ENCODE measurements at places on chromosomes 13 and 19. TPM values are rescaled to one million over a fixed set of nuclear protein-coding genes. Genes with fewer than 3 reads are reported as not detected.
A peak's percentile ranks its signal among the peaks of the same experiment; 100 is the strongest.

The LGALS14 gene
- not detected for total RNA-seq

The TMEM221 gene
- 3.2 TPM for total RNA-seq

The KIR2DL3 gene
- total RNA-seq = not detected

The ZNF497 gene
- 7.6 TPM for total RNA-seq

The EBI3 gene
- not detected for total RNA-seq

The HIPK4 gene
- 0.18 TPM for total RNA-seq

The PSG3 gene
- total RNA-seq = not detected

The MAP1S gene
- 61.7 TPM for total RNA-seq

DNA sequence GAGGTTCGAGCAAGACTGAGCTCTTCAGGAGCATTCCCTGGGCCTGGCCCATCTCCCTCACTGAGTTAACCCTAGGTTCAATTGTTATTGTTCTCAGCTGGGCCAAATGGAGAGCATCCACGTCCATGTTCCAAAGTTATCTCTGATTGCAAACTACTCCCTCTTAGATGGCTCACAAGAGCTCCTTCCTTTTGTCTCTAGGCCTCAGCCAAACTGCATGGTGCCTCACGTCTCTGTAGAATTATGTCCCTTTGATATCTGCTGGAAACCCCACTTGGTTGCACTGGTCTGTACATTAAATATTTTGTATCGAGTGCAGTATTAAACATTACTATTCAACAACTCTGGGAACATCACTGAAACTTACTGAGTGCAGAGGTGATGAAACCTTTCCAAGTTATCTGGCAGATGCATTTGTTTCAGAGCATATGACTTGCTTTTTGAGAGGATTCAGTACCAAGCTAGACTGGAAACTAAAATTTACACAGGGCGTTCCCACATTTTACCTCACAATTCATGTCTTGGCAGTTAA, 38.1 kb downstream of the DOCK9 start:
- peak; percentile 22 for DNase-seq

GRCh38 chr19:54790711-54791110, 12.7 kb upstream of the KIR2DL4 start:
- DNase-seq = no peak

- no peak for DNase-seq
Measured at GRCh38 chr13:43650882-43651281, 135.9 kb downstream of the ENOX1 start.

DNA sequence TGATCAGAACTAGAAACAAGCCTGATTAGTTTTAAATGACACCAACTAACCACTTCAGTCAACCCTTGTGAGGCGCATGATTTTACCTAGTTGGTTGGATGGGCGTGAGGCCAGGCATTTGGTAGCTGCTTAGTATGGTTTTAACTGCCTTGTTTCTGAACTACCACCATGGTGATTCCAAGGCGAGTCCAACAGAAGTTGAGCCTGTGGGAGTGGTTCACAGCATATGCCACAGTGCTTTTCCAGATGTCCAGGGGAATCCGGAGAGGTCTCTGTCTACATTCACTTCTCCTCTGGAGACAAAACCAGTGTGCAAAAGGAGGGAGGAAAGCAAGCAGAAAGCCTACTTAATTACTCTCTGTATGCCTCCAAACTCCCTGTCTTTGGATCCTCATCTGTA, 524.1 kb downstream of the GPC6 start:
- DNase-seq = no peak

- no peak for DNase-seq
Measured at GRCh38 chr19:29945017-29945416, 3.0 kb downstream of the URI1 start.

- DNase-seq = no peak
Measured at GRCh38 chr19:22427547-22427946, 5.4 kb upstream of the ZNF98 start.

- no peak for DNase-seq
Measured at GRCh38 chr13:35129500-35129899, 187.4 kb downstream of the NBEA start.

- no peak for DNase-seq
Measured at GRCh38 chr19:54541712-54542111, 31.9 kb upstream of the LILRA2 start.

DNA sequence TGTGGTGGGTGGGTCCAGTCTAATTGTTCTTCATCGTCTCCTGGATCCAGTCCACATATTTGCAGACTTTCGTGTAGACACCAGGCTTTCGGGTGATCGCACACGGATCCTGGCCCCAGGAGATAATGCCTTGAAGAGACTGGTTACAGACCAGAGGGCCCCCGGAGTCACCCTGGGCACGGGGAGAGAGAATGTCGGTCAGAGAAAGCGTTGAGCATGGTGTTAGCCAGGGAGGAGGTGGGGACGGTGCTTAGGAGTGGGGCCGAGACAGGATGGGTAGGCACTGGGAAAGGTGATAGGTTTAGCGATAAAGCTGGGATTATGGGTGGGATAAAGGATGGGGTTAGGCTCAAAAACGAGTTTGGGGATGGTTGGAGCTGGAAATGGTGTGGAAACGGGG, 3.0 kb upstream of the KLK10 start:
- DNase-seq = no peak

- DNase-seq = no peak
Measured at GRCh38 chr13:110411688-110412059, 104.6 kb downstream of the COL4A2 start.

DNA sequence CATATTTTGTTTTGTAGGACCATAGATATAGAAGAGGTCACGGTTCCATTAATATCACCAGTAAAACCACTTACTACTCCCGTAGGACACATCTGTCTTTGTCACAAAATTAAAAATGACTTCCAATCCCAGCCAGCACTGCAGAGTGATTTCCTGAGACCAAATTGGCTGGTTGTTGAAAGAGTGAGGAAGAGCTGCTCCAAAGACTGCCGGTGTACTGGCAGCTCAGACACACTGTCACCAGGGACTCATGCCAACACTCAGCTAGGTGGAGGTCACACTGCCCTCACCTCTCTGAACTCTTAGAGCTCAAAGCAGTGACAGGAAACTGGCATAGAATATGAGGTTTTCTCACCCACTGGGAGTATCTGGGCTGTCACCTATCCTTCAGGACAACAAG, 52.1 kb downstream of the FLT1 start:
- peak; percentile 41 for DNase-seq

DNA sequence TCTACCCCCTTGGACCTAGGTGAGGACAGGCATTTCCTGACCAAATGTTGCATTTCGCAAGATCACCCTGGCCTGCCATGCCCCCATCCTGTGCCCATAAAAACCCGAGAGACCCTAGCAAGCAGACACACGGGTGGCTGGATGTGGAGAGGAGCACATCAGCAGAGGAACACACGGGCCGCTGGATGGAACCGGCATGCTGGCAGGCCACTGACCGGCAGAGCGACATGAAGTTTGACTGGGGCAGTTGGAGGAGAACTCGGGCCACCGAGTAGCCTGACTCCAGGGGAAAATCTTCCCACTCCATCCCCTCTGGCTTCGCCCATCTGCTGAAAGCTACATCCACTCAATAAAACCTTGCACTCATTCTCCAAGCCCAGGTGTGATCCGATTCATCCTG, 329.3 kb downstream of the FGF9 start:
- DNase-seq = no peak

DNA sequence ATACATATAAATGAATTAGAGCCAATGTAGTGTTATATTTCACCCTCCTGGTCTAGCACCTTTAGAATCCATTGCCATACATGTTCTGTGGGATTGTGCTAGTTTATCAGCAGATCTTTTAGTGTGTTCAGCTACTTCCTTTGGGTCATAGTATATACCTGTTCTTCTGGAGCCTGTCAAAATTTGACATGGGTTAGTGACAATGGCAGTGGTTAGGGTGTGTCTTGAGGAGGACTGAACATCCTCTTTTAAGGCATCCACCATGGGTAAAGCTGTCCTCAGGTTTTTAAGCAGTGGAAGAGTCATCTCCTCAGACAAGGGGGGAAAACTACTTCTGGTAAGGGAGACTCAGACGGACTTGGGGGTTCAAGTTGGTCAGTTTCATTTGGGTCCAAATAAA, 29.4 kb downstream of the DNAJC3 start:
- DNase-seq = no peak

GRCh38 chr19:44883922-44884321, 7.1 kb upstream of the TOMM40 start:
- no peak for DNase-seq

- DNase-seq = peak; percentile 70
Measured at GRCh38 chr19:40512473-40513344, 45.9 kb downstream of the SPTBN4 start.

- DNase-seq = no peak
Measured at GRCh38 chr19:7643031-7643415, 6.1 kb downstream of the STXBP2 start.

- DNase-seq = peak; percentile 95
Measured at GRCh38 chr13:113474179-113474578, 16.3 kb downstream of the DCUN1D2 start.

DNA sequence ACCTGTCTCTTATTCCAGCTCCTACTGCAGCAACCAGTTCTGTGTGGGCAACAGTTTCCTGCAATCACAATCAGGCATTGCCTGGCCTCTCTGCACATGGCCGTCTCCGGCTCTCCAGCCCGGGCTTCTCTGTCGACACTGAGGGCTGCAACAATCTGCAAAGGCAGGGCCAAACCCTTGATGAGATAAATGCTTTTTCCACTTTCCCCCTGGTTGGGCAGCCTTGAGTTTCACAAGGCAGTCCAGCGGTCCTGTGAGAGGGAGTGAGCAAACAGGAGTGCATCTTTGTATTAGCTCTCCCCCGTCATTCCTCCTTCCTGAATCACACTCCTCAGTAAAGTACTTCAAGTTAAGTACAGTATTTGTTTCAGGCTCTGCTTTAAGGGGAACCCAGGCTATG, 40.7 kb upstream of the VWA8 start:
- peak; percentile 96 for DNase-seq

DNA sequence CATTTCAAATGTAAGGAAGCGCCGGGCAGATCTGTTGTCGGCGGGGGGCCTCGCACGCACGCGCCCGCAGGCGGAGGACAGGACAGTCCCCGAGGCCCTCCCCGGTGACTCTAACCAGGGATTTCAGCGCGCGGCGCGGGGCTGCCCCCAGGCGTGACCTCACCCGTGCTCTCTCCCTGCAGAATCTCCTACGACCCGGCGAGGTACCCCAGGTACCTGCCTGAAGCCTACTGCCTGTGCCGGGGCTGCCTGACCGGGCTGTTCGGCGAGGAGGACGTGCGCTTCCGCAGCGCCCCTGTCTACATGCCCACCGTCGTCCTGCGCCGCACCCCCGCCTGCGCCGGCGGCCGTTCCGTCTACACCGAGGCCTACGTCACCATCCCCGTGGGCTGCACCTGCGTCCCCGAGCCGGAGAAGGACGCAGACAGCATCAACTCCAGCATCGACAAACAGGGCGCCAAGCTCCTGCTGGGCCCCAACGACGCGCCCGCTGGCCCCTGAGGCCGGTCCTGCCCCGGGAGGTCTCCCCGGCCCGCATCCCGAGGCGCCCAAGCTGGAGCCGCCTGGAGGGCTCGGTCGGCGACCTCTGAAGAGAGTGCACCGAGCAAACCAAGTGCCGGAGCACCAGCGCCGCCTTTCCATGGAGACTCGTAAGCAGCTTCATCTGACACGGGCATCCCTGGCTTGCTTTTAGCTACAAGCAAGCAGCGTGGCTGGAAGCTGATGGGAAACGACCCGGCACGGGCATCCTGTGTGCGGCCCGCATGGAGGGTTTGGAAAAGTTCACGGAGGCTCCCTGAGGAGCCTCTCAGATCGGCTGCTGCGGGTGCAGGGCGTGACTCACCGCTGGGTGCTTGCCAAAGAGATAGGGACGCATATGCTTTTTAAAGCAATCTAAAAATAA, 18.2 kb downstream of the IL17D start:
- peak; percentile 64 for DNase-seq

DNA sequence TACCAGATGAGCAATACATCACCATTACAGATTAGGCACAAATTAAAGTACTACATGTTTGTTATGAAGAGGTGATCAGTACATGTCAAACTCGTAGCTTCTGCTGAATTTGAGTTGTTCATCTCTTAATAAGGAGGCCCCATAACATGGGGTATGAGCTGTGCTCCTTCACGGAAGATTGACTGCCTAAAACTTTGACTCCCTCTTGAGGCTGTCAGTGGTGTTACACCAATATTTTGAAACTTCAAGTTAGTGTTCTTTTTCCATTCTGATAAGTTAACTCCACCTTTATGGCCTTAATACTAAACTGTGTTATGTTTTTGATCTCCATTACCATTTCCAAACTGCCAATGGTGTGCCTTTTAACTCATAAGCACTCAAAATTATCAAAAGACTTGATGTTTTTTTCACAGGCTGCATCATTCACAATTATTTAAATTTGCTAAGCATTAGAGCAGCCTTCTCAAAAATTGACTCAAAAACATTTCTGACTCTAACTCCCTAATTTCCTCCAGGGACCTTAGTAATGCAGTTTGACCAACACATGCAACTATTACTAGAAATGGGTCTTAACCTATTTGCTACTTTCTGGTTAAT, 1591.5 kb downstream of the PCDH9 start:
- DNase-seq = peak; percentile 55

DNA sequence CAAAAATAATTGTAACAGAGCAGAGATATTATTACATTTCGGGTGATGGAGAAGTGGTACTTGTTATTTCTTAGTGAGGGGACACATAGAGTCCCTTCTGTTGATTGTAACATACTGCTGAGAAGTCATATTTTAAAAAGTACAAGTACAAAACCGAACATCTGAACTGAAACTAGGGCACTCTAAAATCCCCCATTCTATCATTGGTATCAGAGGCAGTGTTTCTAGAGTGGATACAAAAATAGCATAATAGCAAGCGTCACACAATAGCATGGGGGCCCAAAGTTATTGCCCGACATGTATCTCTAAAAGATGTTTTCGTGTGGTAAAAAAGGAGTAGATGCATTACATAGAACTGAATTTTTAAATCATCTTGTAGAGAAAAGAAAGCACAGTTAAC, 502.1 kb upstream of the SLC10A2 start:
- no peak for DNase-seq

GRCh38 chr19:39643591-39643990, 12.1 kb upstream of the LGALS16 start:
- DNase-seq = no peak

DNA sequence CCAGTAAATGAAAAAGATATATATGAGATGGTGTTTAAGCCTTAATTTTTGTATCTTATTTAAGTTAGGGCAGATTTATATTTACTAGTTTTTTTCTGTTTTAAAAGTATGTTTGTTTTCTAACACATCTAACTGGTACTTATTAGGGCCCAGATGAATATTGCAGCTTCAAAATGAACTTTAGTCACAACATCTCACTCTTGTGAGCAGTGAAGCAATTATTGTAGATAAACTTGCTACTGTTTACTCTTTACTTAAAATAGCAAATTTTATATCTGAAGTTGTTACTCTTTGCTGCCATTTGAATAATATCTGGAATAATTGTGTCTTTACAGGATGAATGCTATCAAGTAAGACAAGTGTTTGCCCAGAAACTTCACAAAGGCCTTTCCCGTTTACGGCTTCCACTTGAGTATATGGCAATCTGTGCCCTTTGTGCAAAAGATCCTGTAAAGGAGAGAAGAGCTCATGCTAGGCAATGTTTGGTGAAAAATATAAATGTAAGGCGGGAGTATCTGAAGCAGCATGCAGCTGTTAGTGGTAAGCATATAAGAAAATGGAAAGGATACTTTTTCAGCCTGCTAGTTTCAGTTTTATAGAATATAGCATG, 166.8 kb downstream of the PDS5B start:
- DNase-seq = no peak

GRCh38 chr13:106118996-106119395, 416.5 kb downstream of the EFNB2 start:
- DNase-seq = peak; percentile 17

All from cardiac muscle cell (in vitro differentiated cells and primary cell).